ENCODE measurements at places on chromosomes 16 and 17.

DNA sequence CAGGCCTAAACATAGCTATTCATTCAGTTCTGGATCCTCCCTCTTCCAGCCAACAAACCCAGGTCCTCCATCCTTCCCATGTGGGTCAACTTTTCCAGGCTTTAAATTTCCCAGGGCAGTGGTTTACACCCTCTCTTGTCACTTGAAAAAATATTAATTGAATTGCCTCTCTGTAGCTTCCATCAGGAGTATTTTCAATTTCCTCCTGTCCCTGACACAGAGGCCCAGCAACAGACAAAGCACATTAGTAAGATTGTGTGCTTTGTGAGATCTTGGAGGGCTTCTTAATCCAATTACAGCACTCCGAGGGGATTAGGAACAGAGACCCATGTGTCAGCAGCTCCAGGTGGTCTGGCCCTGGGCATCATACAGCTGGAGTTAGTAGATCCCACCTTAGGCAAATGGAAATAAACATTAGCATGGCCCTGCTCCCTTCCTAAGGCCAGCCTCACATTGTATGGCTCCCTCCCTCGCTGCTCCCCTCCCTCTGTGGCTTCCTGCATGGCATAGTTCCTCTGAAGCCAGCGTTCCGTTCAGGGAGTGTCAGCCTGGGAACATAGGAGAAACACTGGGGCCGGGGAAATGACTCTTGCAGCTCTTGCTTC lies 132.7 kb upstream of the HSBP1 start:
- no peak for DNase-seq

DNA sequence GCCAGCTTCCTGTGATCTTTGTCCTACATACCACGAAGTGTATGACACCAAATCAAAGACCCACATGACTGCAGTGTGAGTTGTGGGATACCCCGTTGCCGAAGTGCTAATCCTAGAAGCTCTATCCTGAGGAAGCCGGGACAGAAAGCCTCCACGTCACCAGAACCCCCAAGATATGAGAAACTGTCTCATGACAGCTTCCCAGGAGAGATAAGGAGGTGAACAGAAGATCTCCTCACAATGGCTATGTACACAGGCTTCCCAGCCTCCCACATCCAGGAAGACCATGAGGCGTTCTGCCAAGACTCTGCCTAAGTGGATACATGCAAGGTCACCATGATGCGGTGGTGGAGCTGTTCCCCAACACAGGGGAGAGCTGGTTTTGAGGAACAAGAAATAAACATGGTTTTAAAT lies 37.1 kb downstream of the TRIM25 start:
- DNase-seq: no peak

- peak; percentile 69 for DNase-seq
Observed at GRCh38 chr16:67546761-67547422, 15.4 kb upstream of the CTCF start.

DNA sequence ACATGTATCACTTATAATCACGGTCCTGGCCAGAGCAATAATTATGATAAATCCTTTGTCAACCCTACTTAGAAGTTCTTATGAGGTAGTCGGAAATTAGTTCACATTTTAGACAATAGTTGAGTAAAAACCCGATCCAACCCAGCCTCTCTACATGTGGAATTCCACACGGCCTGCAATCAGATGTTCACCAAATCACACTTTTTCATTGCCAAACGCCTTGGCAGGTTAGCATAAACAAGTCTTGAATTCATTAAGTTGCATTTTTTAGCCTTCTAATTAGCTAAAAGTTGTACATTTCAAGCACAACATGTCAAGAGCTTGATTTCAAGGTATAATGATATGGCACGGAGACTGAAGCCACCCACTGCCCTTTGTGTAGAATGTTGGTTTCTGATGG lies 65.3 kb downstream of the FOXL1 start:
- no peak for DNase-seq

- peak; percentile 79 for DNase-seq
Observed at GRCh38 chr17:3988297-3989040, 24.2 kb upstream of the ATP2A3 start.

- DNase-seq: no peak
Observed at GRCh38 chr17:82750241-82750908, 1.5 kb upstream of the TBCD start.

GRCh38 chr17:75550139-75550465 lies 24.6 kb downstream of the LLGL2 start:
- no peak for DNase-seq

Measured in fibroblast of the aortic adventitia (primary cell).